Occipital lobe (tissue), 3 donors: ENCODE measurements at places on chromosomes 16 and 17. TPM values are rescaled to one million over a fixed set of nuclear protein-coding genes. Genes with fewer than 3 reads are reported as not detected.

GRCh38 chr17:32116937-32117336 lies 25.4 kb upstream of the RHOT1 start:
- no peak for DNase-seq

- no peak for DNase-seq
Measured at GRCh38 chr16:11140098-11140375, 116.0 kb downstream of the SOCS1 start.

- DNase-seq: peak; percentile 44
Measured at GRCh38 chr17:20073055-20073979, 64.2 kb downstream of the SPECC1 start.

GRCh38 chr17:77247048-77247541 lies 106.3 kb downstream of the SEC14L1 start:
- DNase-seq: peak; percentile 51

DNA sequence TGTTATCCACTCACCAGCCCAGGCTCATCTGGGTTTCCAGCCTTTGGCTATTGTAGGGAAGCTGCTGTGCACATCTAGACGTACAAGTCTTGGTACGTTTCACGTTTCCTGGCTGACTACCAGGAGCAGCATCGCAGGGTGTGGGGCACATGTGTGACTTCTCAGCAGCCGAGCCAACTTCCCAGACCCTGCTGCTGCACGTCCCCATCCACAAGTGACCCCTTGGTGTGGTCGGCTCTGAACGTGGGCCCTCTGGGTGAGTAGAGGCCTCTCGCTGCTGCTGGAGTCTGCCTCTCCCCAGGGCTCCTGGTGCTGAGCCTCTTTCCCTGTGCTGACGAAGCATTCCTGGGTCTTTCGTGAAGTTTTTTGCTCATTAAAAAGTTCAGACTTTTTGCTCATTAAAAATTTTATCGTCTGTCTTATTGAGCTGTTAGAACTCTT lies 70.2 kb upstream of the ZNF750 start:
- DNase-seq: no peak

DNA sequence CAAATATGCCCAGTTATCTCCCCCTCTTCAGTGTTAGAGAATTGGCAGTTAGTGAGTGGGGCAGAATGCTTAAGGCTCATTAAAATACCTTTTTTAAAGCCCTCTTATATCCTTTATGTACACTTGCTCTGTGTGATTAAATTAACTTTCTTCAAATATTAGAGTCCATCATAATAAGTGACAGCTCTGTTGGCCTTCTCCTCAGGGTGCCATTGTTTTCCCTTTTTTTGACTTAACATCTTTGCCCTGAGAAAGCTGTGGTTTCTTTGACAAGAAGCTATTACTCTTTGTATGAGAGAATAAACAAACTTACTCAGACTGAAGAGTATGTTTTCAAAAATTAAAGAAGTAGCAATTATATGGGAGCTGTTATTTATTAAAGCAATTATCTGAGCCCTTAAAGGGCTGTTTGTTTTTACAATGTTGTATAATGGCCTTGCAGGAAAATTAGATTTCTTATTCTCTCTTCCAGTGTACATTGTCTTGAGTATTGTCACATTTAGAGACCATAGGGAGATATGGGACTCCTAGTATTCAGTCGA lies 13.4 kb downstream of the RBBP6 start:
- no peak for DNase-seq

DNA sequence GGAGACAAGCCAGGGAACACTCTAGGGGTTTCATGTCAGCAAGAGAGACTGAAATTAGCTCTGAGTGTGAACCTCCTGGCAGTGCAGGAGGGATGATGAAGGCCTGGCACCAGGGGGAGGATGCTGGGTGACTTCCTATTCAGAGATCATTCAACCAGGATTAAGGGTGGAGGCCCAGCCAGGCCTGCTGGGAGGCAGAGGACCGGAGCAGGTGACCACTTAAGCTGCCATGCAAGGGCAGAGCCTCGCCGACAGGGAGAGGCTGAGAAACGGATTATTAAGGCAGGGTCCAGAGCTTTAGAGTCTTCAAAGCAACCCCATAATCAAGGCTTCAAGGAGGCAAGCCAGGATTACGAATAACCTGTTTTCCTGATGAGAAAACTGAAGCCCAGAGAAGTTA lies 10.6 kb upstream of the SRCIN1 start:
- no peak for DNase-seq

CHMP6 gene
- 11.7 TPM for total RNA-seq

CX3CL1 gene
- total RNA-seq: 2.5 TPM

PTGES3L gene
- 1.2 TPM for total RNA-seq

PIK3R5 gene
- 0.62 TPM for total RNA-seq

NMRAL1 gene
- total RNA-seq: 51.2 TPM
